ENCODE measurements at places on chromosomes 6 and 20.

DNA sequence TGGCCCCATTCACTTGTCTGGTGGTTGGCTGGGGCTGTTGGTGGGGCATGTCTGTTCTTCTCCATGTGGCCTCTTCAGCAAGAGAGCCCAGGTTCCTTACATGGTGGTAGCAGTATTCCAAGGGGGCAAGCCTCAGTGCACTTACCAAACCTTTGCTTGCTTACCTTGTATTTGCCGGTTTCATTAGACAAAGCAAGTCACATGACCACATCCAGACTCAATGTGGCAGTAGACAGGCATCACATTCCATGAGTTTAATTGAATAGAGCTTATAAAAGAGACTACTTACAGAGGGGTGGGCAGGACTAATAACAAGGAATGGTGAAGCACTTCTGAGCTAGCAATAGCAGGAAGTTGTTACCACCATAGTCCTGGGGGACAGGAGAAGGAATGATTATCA, 78.6 kb downstream of the SNAP25 start:
- no peak for DNase-seq

DNA sequence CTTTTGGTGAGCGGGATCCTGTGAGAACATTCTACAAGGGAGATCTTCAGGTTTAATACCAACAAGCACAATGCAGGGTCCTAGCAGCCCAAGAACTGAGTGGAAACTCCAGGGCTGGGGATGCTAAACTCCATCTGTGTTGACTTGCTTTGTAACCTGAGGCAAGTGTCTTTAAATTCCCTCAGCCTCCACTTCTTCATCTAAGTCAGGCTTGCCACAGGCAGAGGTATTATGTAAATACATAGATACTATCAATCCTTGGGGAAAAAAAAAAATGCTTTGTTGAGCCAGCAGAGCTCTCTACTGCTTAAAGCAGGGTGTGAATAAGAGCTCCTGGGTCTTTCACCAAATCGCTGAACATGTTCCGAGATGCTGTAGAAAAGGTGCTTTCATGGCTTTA, 114.2 kb upstream of the PHACTR1 start:
- peak; percentile 27 for DNase-seq

DNA sequence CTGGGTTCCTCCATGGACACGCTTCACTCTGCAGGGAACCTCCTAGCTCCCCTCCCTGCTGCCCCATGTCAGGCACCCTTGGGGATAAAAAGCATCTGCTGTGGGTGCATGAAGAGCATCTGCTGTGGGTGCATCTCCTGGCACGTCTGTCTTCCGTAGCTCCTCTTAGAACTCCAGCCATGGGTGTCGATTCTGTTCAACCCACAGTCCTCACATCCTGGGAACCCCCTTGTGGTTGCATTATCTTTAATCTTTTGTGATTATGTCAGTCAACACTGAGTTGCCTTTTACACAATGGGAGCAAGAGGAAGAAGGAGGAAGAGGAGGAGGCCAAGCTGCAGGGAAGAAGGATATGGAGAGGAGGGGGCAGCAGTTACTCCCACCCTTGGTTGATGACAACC, 24.1 kb upstream of the CCR6 start:
- DNase-seq: no peak

- DNase-seq: no peak
These were observed 104.1 kb upstream of the BMP5 start for GRCh38 chr6:55979526-55979925.

GRCh38 chr20:60785785-60786184, 466.3 kb upstream of the CDH4 start:
- DNase-seq: no peak

DNA sequence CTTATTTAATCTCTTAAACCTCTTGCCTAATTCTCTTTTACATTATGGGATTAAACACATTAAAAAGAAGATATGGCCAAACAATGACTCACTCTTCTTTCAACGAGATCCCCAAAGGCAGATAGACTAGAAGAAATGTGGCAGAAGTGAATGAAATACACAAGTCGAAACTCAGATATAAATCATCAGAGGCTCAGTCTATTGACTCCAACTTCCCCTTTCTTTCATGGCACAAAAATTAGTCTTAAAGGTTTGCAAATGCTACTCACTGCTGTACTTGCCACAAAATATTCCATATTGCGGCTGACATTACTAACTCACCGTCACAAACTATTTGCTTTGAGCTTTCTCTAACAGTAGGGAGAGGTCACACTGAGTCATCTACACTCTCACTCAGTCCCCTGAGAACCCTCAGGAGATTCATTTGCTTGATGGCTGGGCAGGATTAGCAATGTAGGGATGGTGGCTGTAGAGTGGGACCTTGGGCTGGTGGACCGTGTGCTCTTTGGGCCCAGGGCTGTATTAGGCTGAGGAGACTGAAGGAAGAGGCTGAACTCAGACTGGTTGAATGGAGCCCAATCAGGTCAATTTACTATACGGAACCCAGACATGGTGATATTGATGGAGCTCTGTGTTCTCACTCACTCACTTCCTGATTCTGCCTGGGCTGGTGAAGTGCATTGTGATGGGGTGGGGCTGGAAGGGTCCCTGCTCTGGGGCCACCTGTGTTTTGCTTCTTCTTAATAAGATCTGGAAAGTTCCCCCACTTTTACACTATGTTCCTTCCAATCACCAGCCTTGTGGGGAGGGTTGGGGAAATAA, 42.8 kb upstream of the UBR2 start:
- peak; percentile 90 for DNase-seq

- peak; percentile 35 for DNase-seq
These were observed 61.1 kb downstream of the FAM217A start for GRCh38 chr6:4017834-4018170.

GRCh38 chr6:73964241-73964854, 268.3 kb downstream of the CD109 start:
- no peak for DNase-seq

DNA sequence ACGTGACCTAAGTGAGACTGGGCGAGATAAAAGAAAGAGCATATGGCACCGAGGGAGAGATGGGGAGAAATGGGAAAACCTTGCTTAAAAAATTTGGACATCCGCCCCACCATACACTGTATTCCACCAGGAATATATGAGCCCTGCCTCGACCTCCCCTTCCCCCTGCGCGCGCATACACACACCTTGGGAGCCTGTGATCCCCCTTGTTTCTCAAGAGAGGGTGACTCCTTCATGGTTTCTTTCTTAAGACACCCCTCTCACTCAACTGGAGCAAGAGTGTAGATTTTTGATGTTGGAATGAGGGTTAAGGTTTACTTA, 480 bp downstream of the ABCF1 start:
- no peak for DNase-seq

DNA sequence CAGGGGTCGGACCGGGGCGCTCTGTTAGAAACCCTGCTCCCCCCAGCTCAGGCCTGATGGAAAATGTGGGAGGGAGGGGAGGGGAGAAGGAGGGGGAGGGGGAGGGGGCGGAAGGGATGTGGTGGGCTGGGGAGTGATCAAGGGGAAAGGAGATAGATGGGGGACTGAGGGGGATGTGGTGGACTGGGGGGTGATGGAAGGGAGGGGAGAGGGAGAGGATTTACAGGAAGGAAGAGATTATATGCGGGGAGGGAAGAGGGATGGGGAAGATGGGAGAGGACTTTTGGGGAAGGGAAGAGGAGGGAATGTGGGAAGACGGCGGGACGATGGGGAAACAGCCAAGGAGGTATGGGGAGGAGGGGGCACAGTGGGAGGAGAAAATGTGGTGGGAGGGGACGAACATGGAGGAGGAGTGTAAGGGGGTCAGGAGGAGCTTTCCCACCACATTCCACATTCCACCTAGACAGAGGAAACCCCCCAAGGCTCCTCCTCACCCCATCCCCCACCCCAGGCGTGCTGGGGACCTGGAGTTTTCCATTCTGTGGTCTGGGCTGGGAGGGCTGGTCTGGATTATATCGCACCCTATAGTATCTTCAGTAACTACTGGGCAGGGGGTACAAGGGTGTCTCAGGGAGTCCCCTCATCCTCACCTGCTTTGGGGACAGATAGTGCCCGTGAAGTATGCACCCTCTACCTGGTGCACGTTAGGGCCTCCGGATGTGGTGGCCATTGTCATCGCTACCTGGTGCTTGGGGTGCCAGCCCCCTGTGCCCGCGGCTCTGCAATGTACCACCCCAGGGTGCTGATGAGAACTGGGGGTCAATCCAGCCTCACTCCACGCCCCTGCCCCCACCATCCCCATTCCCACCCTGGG, 578 bp upstream of the PTGIS start:
- peak; percentile 31 for DNase-seq

GRCh38 chr20:14830899-14831298, 493.5 kb upstream of the FLRT3 start:
- no peak for DNase-seq

DNA sequence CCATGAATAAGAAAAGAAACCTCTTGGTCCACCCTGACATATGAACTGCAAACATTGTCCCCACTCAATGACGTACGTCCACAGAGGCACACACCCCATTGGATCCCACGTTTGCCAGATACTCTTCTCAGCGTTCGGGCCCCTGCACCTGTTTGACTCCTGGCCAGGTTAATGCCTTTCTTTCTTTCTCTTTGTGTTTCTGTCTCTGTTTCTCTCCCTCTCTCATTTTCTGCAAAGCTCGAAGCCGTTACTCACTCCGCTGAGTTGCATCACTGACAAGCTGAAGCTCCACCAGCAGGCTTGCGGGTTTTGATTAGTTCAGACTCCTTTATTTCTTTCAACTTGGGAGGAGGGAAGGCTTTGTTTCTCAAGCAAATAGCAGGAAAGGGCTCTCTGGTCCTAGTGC, 135.5 kb upstream of the SUPT3H start:
- peak; percentile 62 for DNase-seq

GRCh38 chr6:47306887-47307286, 2.8 kb downstream of the TNFRSF21 start:
- DNase-seq: no peak
